ENCODE measurements at places on chromosomes 13 and 19. TPM values are rescaled to one million over a fixed set of nuclear protein-coding genes. Genes with fewer than 3 reads are reported as not detected.
A peak's percentile ranks its signal among the peaks of the same experiment; 100 is the strongest.

GRCh38 chr19:54010474-54010873 lies 19.0 kb downstream of the CACNG6 start:
- DNase-seq = no peak

DNA sequence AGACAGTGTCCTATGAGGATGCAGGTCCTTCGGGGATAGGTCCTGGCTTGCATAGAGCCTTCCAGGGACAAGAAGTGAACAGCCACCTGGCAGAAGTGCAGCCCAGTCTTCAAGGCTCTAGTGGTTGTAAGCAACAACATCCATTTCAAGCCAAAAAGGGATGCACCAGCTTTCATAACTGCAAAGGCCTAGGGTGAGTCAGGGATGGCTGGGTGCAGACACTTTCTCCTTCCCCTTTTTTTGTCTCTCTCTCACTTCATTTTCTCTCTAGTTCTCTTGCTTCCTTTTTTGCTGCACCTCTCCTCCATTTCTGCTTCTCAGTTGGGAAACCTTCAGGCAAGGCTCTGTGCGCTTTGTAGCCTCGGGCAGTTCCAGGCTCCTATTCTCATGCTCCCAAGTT lies 196.2 kb upstream of the ZNF536 start:
- DNase-seq = no peak

GRCh38 chr19:35710784-35711723 lies 6.7 kb downstream of the ZBTB32 start:
- no peak for DNase-seq

- DNase-seq = no peak
Observed at GRCh38 chr13:50758796-50759195, 84.7 kb downstream of the DLEU7 start.

- no peak for DNase-seq
Observed at GRCh38 chr13:32845952-32846950, 170.0 kb upstream of the KL start.

DNA sequence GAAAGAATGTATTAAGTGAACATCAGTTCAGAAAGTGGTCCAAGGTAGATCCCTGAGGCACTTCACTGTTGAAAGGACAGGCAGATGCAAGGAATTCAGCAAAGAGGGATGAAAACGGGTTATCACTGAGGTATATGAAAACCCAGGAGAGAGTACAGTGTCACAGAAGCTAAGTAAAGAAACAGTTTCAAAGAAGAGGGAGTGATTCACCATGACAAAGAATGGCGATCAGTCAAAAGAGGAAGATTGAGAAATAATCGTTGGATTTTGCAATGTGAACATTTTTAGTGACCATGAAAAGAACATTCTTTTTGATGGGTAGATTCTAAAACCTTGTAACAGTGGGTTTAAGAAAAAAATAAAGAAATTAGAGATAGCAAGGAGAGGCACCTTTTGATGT lies 99.3 kb downstream of the EPSTI1 start:
- DNase-seq = no peak

GRCh38 chr19:33641261-33641660 lies 19.5 kb downstream of the CHST8 start:
- DNase-seq = no peak

GRCh38 chr13:50476577-50477285 lies 366.8 kb downstream of the DLEU7 start:
- no peak for DNase-seq

- no peak for DNase-seq
Observed at GRCh38 chr13:59690857-59691500, 472.7 kb downstream of the DIAPH3 start.

- peak; percentile 30 for DNase-seq
Observed at GRCh38 chr19:43997631-43998290, 5.0 kb upstream of the ZNF230 start.

- peak; percentile 62 for DNase-seq
Observed at GRCh38 chr19:674282-675151, 1.7 kb upstream of the FSTL3 start.

- peak; percentile 59 for DNase-seq
Observed at GRCh38 chr13:76812206-76812897, 73.9 kb downstream of the KCTD12 start.

DNA sequence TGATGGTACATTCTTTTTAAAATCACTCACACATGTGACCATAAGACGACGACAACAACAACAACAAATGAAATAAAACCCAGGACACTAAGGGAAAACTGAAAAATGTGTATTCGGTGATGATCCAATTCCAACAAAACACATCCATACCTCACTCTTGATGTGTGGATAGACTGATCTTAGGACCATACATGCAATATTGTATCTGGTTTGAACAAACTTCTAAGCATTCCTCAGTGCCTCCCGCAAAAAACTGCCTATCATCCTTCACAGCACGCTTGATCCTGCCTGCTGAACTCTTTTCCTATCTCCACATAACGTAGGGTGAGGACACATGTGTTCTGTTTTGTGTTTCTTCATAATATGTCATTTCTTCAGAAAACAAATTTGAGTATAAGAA lies 415.2 kb downstream of the KCTD12 start:
- DNase-seq = no peak

DNA sequence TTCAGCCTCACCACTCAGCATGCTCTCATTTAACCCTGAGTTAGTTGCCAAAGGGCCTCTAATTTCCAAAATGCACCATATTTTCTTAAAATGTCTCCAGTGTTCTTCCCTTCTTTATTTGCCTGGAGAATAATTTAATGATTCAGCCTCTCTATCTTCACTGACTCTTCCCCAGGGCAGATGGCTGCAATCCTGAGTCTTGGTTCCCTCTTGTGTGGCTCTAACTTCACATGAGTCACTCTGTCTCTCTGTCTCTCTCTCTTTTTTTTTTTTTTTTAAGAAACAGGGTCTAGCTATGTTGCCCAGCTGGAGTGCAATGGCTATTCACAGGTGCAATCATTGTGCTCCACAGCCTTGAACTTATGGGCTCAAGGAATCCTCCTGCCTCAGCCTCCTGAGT lies 251.4 kb downstream of the VWA8 start:
- no peak for DNase-seq

Gene ZNF429
- polyA plus RNA-seq = 10.1 TPM

Gene RNF225
- not detected for polyA plus RNA-seq

Gene FFAR3
- polyA plus RNA-seq = not detected

Gene ZNF579
- 4.3 TPM for polyA plus RNA-seq

Gene PPP6R1
- polyA plus RNA-seq = 217 TPM

Gene NANOS3
- polyA plus RNA-seq = 9.3 TPM

Gene MCF2L
- polyA plus RNA-seq = 5.0 TPM

Gene THOP1
- polyA plus RNA-seq = 166 TPM

Gene ESD
- polyA plus RNA-seq = 95.8 TPM

Gene LAIR1
- 13.4 TPM for polyA plus RNA-seq

Gene FUT3
- polyA plus RNA-seq = 3.5 TPM

Data from testis (tissue), 5 donors.